Astrocyte (in vitro differentiated cells and primary cell): ENCODE measurements at places on chromosomes 6 and 20. TPM values are rescaled to one million over a fixed set of nuclear protein-coding genes. Genes with fewer than 3 reads are reported as not detected.

Gene MUCL3
- not detected in 2 replicates for total RNA-seq

Gene FNDC11
- 0.19 and 0.20 TPM in 2 replicates for total RNA-seq

Gene PDE7B
- 0.19 and 0.27 TPM in 2 replicates for total RNA-seq

Gene GABRR1
- not detected in 2 replicates for total RNA-seq

DNA sequence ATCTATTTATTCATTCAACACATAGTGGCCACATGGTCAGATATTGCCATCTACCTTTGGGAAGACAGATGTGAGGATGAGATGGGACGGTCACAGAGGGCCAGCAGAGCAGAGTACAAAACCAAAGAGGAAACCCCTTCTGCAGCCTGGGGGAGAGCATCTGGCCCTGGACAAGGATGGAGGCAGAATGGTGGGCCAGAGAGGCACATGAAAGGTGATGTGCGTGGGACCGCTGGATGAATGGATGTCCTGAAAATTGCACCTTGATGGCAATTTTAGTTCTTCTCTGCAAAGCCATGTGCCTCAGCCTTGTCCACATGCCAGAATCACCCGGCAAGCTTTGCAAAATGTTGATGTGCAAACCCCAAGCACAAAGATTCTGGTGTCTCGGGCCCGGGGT lies 77.4 kb upstream of the CD93 start:
- H3K27ac ChIP-seq = no peak overlapping the region
- H3K36me3 ChIP-seq = no peaks in the 10 kb centered on the region
- H3K4me3 ChIP-seq = no peak overlapping the region
- H3K27me3 ChIP-seq = no peaks in the 10 kb centered on the region

DNA sequence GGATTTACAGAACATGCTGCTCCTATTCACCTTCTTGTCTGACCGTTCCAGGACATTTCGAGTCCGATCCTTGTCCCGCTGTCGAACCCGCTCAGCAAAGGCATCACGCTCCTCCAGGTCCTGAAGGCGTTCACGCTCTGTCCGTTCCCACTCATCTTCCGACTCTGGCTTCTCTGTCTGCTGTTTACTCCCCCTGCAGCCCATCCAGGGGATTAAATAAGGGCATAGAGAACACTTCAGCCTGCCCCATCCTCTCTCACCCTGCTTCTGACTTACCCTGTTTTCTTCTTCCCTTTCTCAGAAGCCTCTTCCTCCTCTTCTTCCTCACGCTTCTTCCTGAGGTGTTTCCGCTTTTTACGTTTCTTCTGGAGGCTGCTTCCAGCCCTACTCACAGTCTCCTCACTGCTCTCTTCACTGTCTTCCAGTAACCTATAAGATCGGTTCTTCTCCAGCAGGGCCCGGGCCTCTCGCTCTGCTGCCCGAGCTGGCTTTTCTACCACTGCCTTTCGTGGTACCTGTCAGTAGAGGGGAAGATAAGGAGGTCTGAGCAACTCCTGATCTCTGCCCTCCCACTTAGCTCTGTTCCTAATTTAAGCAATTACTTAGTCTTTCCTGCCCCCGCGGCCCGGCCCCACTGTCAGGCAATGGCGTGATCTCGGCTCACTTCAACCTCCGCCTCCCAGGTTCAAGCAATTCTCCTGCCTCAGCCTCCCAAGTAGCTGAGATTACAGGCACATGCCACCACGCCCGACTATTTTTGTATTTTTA lies 1.9 kb downstream of the DHX16 start:
- no peak for DNase-seq
- H3K4me3 ChIP-seq = no peak overlapping the region
- H3K27ac ChIP-seq = no peak overlapping the region
- no peaks in the 10 kb centered on the region for H3K27me3 ChIP-seq
- peaks cover 19% of the 10 kb centered on the region for H3K36me3 ChIP-seq

DNA sequence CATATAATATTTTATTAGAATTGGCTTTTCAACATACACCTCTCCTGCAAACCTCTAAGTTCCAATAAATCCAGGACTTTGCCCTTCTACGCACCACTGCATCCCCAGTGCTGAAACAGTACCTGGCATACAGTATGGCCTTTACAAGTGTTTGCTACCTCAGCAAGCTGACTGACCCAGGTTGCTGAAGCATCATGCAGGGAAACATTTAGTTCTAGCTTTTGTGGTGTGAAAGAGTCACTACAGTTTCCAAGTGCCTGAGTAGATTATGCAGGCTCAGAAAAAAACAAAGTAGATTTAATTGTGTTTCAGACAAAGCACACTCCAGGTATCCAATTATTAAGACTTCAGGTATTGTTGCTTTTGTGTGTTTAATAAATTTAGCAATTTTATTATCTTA lies 614.2 kb upstream of the NRSN1 start:
- H3K27ac ChIP-seq = no peak overlapping the region
- no peak overlapping the region for H3K4me3 ChIP-seq
- H3K27me3 ChIP-seq = no peaks in the 10 kb centered on the region
- no peaks in the 10 kb centered on the region for H3K36me3 ChIP-seq
- no peak for DNase-seq
- H3K4me1 ChIP-seq = no peaks in the 10 kb centered on the region

- DNase-seq = no peak
- peaks cover 5% of the 10 kb centered on the region for H3K27me3 ChIP-seq
- no peaks in the 10 kb centered on the region for H3K36me3 ChIP-seq
- no peaks in the 10 kb centered on the region for H3K4me1 ChIP-seq
- H3K4me3 ChIP-seq = no peak overlapping the region
- no peak overlapping the region for H3K27ac ChIP-seq
Observed at GRCh38 chr6:44606504-44606903, 219.0 kb downstream of the CDC5L start.

DNA sequence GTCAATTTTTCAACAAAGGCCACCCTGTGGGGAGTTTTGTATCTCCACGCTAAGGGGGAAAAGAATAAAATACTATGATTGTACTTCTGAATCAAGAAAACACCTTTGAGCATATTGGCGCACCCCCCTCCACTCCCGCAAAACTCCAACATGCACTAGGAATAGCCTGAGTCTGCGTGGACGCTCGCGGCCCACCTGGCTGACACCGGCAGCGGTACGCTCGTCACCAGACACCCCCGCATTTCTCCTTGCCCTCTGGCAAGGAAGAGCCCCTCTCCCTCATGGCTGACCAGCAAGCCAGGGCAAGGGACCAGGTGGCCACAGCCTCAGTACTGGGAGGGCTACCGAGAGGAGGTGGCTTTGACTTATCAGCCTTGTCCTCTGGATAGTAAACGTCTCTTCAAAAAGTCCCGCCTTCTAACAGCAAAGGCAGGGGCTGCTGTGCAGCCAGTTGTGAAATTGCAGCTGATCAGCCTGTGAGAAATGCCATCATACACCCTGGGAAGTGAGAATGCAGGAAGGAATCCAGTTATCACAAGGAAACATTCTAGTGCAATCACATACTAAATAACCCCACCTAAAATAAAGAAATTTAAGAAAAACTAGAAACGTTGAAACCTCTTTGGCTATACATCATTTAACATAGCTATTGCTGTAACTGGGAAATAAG lies 84.2 kb downstream of the HUS1B start:
- H3K36me3 ChIP-seq = peaks cover 3% of the 10 kb centered on the region
- H3K4me1 ChIP-seq = no peaks in the 10 kb centered on the region
- no peak overlapping the region for H3K4me3 ChIP-seq
- no peaks in the 10 kb centered on the region for H3K27me3 ChIP-seq
- no peak overlapping the region for H3K27ac ChIP-seq
- DNase-seq = no peak

- no peaks in the 10 kb centered on the region for H3K4me1 ChIP-seq
- no peaks in the 10 kb centered on the region for H3K27me3 ChIP-seq
- no peak for DNase-seq
- no peak overlapping the region for H3K4me3 ChIP-seq
- no peak overlapping the region for H3K27ac ChIP-seq
Observed at GRCh38 chr6:36975231-36976006, 10.6 kb downstream of the MTCH1 start.

DNA sequence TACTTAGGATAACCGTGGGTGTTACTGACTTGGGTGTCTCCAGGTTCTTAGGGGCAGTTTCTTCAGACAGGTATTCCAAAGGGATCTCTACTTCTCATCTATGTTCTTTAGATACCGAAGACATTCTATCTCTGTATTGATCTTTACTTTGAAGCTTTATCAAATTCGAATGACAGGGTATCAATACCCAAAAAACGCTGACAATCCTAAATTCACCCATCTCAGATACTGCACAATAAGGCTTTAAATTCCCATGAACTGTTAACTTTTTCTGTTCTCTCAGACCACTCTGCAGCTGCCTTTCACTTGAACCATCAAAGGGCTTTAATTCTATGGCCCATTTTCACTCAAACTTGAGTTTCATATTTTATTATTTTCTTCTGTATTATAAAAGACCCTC lies 72.1 kb downstream of the ZDHHC14 start:
- no peaks in the 10 kb centered on the region for H3K27me3 ChIP-seq
- no peak overlapping the region for H3K27ac ChIP-seq
- no peak overlapping the region for H3K4me3 ChIP-seq
- H3K4me1 ChIP-seq = no peaks in the 10 kb centered on the region
- H3K36me3 ChIP-seq = no peaks in the 10 kb centered on the region

DNA sequence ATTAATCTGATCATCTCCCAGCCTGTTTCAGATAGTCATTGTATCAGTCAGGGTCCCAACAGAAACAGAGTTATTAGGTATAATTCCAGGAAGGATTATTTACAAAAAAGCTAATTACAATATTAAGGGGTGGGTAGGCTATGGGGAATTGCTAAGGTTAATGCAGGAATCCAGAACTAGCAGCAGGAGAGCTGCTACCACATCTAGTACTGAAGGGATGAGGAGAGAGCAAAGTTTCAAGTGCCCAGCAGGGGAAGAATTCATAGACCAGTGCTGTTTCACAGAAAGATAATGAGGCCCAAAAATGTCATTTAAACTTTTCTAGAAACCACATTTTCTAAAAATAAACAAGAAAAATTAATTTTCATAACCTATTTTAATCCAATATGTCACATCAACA lies 284.2 kb downstream of the HACE1 start:
- no peaks in the 10 kb centered on the region for H3K27me3 ChIP-seq
- DNase-seq = no peak
- H3K36me3 ChIP-seq = no peaks in the 10 kb centered on the region
- no peak overlapping the region for H3K4me3 ChIP-seq
- no peaks in the 10 kb centered on the region for H3K4me1 ChIP-seq

DNA sequence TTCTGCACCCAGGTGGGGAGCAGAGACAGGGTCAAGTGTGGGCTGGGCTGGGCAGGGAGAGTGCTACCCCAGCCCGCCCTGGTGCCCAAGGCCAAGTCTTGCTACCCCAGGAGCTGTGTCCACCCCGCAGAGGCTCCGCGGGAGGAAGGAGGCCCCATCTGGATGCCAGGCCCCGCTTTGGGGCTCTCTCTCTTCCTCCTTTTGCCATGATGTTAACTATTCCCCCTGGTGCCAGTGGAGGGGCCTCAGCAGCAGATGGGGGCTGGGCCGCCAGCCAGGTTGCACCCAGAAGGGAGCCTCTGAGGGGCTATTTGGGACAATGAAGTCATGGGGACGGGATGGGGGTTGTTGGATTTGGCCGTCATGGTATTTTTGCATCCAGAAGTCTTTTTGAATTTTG lies 9.3 kb downstream of the SLC17A9 start:
- no peaks in the 10 kb centered on the region for H3K27me3 ChIP-seq
- no peaks in the 10 kb centered on the region for H3K4me1 ChIP-seq
- DNase-seq = no peak
- no peaks in the 10 kb centered on the region for H3K36me3 ChIP-seq
- no peak overlapping the region for H3K27ac ChIP-seq
